ENCODE measurements at places on chromosomes 16 and 17.
A peak's percentile ranks its signal among the peaks of the same experiment; 100 is the strongest.

- DNase-seq, result no peak
Observed at GRCh38 chr16:27703121-27703520, 153.2 kb downstream of the KATNIP start.

GRCh38 chr16:66346221-66346620 is 20.3 kb upstream of the CDH5 start:
- DNase-seq, result no peak

DNA sequence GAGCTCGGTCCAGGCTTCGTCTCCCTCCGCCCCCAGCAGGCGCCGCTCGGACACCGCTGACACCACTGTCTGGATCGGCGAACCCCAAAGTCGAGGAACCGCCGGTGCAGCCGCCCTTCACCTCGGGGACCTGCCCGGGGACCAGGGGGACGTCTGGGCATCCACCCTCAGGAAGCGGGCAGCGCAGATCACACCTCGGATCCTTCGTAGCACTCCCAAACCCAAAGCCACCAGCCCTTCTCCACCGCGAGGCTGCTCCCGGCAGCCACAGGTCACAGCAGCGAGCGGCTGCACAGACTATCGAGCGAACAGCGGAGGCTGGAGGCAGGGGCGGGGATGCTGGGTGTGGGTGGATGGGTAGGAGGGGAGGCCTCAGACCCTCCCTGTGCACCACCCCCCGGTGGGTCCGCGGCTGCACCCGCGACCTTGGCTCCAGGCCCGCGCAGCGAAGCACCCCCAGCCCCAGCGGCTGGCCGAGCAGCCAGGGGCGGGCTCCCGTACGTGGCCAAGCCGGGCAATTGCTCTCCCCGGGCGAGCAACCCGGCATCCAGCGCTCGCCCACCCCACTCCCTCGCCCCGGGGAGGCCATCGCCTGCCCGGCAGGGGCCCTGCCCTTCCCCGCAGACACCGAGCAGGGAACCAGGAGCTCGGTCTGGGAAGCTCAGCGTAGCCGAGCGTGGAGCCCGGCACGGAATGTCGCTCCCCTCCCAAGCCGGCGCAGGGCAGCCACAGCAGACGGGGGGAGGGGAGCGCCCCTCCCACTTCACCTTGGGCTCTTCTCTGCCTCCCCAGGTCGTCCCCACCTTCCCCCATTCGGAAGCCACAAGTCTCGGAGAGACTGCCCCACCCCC is 1.0 kb downstream of the SDK2 start:
- no peak for DNase-seq

- DNase-seq, result no peak
Observed at GRCh38 chr16:57991551-57992059, 8.9 kb downstream of the ZNF319 start.

DNA sequence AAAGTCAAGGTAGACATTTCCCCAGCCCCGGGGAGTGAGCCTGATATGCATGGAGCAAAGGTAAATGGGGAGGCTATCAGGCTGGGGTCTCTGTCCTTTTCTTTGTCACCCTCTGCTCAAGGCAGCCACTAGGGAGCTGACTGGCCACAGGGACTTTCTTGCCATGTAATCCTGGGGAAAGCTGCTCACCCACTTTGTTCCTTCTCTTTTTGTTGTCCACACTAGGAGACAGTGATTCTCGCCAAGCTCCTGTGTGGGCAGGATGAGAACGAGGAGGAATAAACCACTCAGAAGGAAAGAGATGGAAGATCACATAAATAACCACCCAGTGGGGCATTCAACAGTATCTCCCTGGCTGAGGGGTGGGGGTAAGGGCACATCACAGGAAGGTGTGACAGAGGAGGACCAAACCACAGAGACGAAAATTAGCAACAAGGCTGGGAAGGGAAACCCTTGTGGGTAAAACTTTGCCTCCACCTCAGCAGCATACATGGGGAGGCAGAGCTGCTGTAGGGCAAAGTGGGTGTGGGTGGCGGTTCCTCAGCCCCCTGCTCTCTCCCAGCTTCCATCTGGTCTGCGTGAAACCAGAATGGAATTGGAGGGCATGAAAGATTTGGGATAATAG is 26.2 kb upstream of the CCL1 start:
- no peak for DNase-seq

- DNase-seq, result no peak
Observed at GRCh38 chr17:39658760-39659159, 6.4 kb upstream of the TCAP start.

GRCh38 chr17:32688221-32688620 is 188.7 kb downstream of the MYO1D start:
- no peak for DNase-seq

- no peak for DNase-seq
Observed at GRCh38 chr17:50818921-50819657, 16.3 kb upstream of the WFIKKN2 start.

- peak; percentile 54 for DNase-seq
Observed at GRCh38 chr16:12260647-12261262, 284.2 kb downstream of the SNX29 start.

DNA sequence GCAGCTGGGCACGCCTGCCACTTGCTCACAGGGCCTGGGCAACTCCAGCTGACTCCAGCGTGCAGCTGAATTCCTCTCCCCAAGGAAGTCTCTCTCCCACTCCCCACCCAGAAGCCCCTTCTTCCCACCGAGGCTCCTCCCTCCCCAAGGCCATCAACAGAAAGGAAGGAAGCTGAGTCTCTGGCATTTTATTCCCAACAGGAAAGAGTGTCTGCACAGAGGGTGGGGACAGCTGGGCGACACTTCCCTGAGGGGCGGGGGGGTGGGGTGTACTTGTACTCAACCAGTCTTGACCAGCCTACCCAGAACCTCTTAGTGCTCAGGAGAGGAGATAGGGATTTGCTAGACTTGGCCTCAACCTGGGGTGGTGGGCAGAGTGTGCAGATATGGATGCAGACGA is at the start of gene EXOC3L1:
Gene EXOC3L1, minus strand, starts transcription at position 96 of the 400 bp plus-strand sequence. CDS start 460 bp downstream, outside the sequence.
- no peak for DNase-seq

- DNase-seq, result no peak
Observed at GRCh38 chr16:15639061-15639568, 3.8 kb downstream of the MARF1 start.

DNA sequence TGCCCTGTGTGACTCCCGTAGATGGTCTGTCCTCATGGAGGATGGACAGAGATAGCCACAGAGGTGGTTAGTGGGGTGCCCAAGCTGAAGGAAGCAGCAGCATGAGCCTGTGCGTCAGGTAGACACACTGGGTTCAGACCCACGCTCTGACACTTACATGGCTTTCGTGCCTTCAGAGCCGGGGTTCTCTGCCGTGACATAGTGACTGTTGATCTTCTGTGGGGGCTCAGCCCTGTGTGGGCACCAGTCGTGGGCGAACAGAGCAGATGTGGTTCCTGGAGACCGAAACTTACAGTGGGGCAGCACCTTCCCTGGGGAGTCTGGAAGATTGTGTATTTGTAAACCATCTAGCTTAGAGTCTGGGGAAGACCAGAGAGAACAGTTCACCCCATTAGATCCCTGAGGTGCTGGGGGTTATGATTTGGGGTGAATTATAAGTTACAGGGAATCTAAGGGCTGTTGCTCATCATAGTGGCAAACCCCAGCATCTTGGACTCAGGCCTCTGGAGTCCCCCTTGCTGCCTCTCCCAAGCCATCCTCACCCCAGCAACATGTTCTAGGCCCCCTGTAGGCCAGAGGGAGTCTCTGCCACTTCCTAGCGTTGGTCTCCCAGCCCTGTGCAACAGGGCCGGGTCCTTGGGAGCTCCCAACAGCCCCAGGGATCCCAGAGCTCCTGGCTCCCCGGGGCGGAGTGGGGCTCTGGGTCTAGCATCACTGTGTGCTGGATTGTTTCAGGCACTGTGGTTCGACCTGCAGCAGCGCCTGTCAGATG is 28.6 kb downstream of the NECAB2 start:
- DNase-seq, result no peak

DNA sequence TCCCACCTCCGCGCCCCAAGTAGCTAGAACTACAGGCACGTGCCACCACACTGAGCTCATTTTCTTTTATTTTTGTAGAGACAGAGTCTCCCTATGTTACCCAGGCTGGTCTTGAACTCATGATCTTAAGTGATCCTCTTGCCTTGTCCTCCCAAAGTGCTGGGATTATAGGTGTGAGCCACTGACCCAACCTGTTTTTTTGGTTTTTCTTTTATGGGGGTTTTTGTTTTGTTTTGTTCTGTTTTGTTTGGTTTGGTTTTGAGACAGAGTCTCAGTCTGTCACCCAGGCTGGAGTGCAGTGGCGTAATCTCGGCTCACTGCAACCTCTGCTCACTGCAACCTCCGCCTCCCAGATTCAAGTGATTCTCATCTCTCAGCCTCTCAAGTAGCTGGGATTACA is 16.4 kb downstream of the GID4 start:
- DNase-seq, result no peak

DNA sequence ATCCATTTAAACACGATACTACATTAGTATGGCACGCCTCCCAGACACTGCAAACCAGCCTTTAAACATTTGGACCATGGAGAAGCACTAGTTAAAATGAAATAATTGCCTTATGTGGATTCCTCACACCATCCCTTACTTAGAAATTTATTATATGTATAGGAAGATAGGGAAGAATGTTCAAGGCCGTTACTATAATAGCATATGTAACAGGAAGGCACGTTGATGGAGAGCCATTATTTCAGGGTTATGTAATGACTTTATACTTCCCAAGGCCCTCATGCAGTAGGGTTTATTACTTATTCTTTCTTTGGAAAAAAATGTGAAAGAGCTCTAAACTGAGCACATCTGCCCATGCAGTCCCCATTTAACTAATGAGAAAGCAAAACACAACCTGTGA is 96.6 kb upstream of the CACNG5 start:
- DNase-seq, result no peak

DNA sequence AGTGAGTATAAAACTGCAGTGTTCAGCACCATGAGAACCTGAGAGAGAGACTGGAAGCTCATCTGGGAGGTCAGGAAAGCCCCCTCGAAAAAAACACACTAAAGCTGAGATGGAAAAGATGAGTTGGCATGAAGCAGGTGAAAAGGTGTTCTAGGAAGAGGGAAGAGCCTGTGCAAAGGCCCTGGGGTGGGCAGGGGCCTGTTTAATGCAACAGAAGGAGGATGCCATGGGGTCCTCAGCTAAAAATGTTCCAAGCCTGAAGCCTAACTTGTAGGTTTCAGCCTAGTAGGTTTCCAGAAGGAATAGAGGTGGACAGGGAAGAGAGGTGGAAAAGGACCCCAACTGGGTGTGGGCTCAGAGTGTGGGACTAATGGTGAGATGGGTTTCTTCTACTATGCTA is 242.3 kb upstream of the ZFHX3 start:
- no peak for DNase-seq

GRCh38 chr17:13475574-13476223 is 126.0 kb downstream of the HS3ST3A1 start:
- DNase-seq, result no peak

DNA sequence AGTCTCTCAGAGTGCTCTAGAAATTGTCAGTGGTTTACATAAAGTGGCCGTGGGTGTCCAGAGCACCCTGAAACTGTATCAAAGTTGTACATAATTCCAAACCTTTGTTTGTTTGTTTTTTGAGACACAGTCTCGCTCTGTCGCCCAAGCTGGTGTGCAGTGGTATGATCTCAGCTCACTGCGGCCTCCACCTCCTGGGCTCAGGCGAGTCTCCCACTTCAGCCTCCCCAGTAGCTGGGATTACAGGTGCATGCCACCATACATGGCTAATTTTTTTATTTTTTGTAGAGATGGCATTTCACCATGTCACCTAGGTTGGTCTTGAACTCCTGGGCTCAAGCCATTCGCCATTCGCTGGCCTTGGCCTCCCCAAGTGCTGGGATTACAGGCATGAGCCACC is 24.3 kb upstream of the ADGRG1 start:
- DNase-seq, result no peak

GRCh38 chr16:72970656-72971055 is 77.3 kb downstream of the ZFHX3 start:
- DNase-seq, result no peak

- no peak for DNase-seq
Observed at GRCh38 chr17:66002063-66002585, 189.8 kb downstream of the CEP112 start.

DNA sequence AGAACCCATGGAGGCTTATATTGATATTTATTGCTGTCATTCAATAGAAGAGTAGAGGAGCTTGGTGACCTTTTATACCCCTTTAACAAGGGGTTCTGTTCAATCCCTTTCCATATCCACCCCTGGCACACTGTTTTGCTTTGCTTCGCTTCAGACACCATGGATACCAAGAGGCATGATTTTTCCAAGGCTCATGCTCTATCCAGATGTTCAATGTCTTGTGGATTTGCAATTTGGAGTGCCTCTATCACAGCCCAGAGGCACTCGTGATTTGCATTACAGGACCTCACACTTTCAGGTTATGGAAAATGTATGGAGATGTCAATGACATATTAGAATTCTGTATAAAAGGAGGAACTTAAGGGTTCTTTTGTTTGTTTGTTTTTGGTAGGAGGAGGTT is 21.5 kb downstream of the CFAP20 start:
- no peak for DNase-seq

DNA sequence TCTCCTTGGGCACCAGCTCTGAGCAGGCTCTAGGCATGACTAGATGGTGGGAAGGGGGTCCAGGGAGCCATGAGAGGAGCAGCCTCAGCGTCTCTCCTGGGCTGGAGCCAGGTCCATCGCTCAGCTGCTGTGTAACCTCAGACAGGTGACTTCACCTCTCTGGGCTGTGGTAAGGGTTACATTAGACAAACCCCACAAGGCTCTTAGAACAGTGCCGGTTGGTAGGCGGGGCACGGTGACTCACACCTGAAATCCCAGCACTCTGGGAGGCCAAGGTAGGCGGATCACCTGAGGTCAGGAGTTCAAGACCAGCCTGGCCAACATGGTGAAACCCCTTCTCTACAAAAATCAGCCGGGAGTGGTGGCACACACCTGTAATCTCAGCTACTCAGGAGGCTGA is 18.1 kb upstream of the NPTX1 start:
- no peak for DNase-seq

DNA sequence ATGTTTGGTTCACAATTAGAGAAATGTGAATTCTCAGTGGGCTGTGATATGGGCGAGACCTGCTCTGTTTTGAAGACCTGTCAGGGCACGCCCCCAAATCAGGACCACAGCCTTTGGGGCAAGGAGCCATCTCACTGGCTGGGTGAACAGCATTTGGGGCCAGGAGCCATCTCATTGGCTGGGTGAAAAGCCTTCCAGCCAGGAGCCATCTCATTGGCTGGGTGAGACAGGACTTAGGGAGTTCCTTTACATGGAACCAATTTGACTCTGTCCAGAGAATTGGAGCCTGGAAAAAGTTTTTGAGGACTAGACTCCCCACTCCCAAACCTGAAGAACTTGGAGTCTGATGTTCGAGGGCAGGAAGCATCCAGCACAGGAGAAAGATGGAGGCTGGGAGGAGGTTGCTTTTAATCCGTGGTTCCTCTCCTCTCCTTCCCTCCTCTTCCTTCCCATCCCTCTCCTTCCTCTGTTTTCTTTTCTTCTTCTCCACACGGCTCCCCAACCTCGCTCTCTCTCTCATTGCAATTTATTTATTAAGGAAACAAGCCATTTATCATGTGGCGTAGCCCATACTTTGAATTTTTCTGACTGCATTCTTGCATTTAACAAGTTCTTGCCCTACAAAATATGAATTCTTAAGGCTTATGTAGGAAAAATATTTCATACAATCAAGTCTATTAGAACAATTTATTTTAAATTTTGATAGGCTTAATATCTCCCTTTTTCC is 19.7 kb downstream of the FOXL1 start:
- no peak for DNase-seq

Data from iPS DF 6.9 (cell line).